Liver (tissue), 10 donors: ENCODE measurements at places on chromosomes 3 and 15. TPM values are rescaled to one million over a fixed set of nuclear protein-coding genes. Genes with fewer than 3 reads are reported as not detected.

The IP6K2 gene
- 23.3 TPM for total RNA-seq

The ADIPOQ gene
- not detected for total RNA-seq

The SERINC4 gene
- total RNA-seq: not detected

The CLDN1 gene
- total RNA-seq: 85.2 TPM

The FAN1 gene
- total RNA-seq: 17.1 TPM

The SNTN gene
- total RNA-seq: not detected

The GPR160 gene
- total RNA-seq: 7.2 TPM

The CACNA2D2 gene
- 0.19 TPM for total RNA-seq

The SACM1L gene
- total RNA-seq: 35.5 TPM

The ASB14 gene
- total RNA-seq: not detected

The FBLN2 gene
- 4.4 TPM for total RNA-seq

The EXD1 gene
- not detected for total RNA-seq

The MASP1 gene
- total RNA-seq: 83.4 TPM

The INKA1 gene
- total RNA-seq: 4.2 TPM

The LINGO1 gene
- total RNA-seq: 1.6 TPM

The PLA2G4F gene
- total RNA-seq: not detected

The BFSP2 gene
- total RNA-seq: not detected

The MST1R gene
- total RNA-seq: 0.42 TPM

The FAM174B gene
- total RNA-seq: 2.5 TPM

The PLA2G4E gene
- total RNA-seq: not detected

The PLA2G4B gene
- total RNA-seq: 3.2 TPM

The EHHADH gene
- total RNA-seq: 44.3 TPM

The SGO1 gene
- 9.6 TPM for total RNA-seq

The SECISBP2L gene
- 15.7 TPM for total RNA-seq

The PRR20G gene
- not detected for total RNA-seq

The CLDN18 gene
- total RNA-seq: not detected

The LRTM1 gene
- not detected for total RNA-seq
